T-helper 17 cell (primary cell): ENCODE measurements at places on chromosomes 3 and 15. TPM values are rescaled to one million over a fixed set of nuclear protein-coding genes. Genes with fewer than 3 reads are reported as not detected.

GRCh38 chr3:12990781-12991480, 82.3 kb downstream of the IQSEC1 start:
- DNase-seq: no peak

- DNase-seq: peak; percentile 36
Measured at GRCh38 chr15:40310001-40310959, 2.5 kb upstream of the PLCB2 start.

GRCh38 chr15:66387163-66388042, 691 bp downstream of the MAP2K1 start:
- DNase-seq: peak; percentile 43

- no peak for DNase-seq
Measured at GRCh38 chr15:43484455-43484854, 8.5 kb downstream of the TP53BP1 start.

Gene ATP13A4
- total RNA-seq: 1.2 TPM

DNA sequence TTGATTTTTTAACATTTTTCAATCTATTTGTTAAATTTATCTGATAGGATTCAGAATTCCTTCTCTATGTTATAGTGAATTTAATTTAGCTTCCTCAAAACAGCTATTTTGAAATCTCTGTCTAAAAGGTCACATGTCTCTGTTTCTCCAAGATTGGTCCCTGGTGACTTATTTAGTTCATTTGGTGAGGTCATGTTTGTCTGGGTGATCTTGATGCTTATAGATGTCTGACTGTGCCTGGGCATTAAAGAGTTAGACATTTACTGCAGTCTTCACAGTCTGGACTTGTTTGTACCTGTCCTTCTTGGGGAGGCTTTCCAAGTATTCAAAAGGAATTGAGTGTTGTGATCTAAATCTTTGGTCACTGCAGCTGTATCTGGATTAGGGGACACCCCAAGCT, 169.5 kb upstream of the C2CD4B start:
- no peak for DNase-seq

Gene MCTP2
- total RNA-seq: 23.1 TPM

DNA sequence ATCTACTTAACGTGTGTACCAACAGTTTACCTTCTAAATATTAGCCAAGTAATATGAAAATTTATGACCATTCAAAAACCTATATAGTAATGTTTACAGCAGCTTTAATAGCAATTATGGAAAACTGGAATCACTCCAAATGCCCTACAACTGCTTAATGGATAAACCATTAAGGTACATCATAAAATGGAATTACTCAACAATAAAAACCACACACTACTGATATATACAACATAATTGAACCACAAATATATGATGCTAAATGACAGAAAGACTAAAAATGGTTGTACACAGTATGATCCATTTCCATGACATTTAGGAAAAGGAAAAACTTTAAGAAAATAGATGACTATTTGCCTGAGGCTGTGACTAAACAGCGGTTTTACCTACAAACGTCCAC, 467.1 kb upstream of the EPHA6 start:
- DNase-seq: no peak

- DNase-seq: no peak
Measured at GRCh38 chr3:50414616-50415015, 55.3 kb upstream of the TMEM115 start.

GRCh38 chr3:52874160-52874701, 23.1 kb downstream of the STIMATE start:
- no peak for DNase-seq

Gene SENP8
- 0.31 TPM for total RNA-seq

DNA sequence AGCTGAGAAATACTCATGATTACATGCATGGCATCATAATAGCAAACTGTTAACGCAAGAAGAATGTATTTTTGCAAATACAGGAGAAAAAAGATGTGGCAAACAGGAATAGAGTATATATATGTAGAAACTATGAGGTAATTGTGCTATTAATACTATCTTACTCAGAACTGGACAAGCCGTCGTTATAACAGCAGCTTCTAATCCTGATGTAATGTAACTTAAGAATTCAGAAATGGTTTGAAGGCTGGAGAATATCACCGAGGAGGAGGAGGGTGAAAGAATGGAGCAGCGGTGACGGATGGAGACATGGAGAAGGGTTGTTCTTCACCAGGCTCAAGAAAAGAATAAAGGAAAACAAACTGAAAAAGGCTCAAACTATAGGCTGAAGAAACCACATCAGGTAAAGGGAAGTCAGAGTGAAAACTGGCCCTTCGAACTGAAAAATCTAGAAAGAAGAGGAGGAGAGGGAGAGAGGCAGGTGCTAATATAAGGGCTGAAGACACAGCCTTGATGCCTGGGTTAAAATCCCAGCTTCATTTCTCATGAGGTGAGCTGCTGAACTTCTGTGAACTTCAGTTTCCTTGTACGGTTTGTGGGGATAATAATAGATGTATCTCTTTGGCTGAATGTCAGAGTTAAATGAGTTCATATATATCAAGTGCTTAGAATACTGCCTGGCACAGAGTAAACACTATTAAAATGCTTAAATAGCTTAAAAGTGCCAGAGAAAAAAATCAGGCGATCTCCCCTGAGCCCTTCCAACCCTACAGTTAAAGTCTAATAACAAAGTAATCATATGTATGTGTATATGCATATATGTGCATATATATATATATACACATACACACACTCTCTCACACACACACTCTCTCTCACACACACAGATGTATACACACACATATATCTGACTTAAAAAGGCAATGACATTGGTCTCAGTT, 43.9 kb downstream of the GOLIM4 start:
- no peak for DNase-seq

Gene BRK1
- 52.4 TPM for total RNA-seq

Gene CFAP100
- not detected for total RNA-seq

DNA sequence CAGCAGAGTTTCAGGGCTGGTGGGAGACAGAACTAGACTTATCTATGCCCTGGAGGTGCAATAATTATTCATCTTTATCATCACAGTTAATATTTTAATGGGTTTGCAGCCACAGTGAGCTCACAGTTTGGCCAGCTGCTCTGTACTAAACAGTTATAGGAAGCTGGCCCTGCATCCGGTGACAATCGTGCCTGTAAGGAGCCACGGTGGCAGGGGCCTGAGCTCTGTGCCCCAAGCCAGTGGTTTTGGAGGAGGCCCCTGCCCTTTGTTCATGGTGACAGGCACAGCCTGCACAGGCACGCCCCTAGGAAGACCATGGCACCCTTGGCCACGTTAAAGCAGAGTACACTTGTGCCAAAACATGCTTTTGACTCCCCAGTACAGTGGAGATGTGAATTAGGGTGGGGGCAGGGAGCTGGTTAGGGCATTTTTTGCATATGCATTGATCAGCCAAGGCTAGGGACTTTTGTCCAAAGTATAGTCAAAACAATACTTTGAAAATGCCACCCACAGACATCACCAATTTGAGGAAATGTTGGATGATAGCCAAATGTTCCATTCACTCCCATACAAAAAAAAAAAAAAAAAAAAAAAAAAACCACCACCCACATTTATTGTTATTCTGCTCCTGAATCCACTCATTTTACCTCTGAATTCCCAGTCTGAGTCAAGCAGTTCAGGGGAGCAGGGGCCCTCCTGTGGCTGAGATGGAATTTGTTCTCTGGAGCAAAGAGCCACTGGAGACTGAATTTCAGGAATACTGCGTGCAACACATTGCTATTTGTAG, 3.4 kb upstream of the RFTN1 start:
- no peak for DNase-seq

DNA sequence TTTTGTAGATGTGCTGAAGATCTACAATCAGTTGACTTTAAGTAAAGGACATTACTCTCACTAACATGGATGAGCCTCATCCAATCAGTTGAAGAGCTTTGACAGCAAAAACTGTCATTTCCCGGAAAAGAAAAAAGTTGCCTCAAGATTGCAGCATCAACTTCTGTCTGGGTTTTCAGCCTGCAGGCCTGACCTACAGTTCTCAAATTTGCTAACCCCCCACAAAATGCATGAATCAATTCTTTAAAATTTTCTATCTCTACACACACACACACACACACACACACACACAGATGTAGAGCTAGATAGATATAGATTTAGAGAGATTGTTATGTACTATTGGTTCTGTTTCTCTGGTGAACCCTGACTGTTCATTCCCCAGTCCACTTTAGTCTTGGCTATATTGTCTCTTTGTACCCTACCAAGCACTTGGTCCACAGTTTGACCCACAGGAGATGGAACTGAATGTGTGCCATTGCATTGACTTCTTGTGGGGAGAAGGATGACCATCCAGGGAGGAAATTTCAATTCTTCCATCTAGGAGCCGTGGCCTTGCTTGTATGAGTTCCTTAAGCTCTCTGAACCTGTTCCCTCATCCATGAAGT, 228.3 kb downstream of the CLSTN2 start:
- no peak for DNase-seq

GRCh38 chr15:41333026-41333562, 413 bp downstream of the NUSAP1 start:
- DNase-seq: no peak

GRCh38 chr3:71979175-71979574, 194.2 kb upstream of the PROK2 start:
- no peak for DNase-seq

- no peak for DNase-seq
Measured at GRCh38 chr3:43185274-43185982, 79.5 kb upstream of the POMGNT2 start.

GRCh38 chr3:9469986-9470385, 72.6 kb downstream of the SETD5 start:
- DNase-seq: no peak

- DNase-seq: peak; percentile 79
Measured at GRCh38 chr3:185942907-185943759, 5.3 kb upstream of the TRA2B start.
